ENCODE measurements at places on chromosomes 2 and 18. TPM values are rescaled to one million over a fixed set of nuclear protein-coding genes. Genes with fewer than 3 reads are reported as not detected.
A peak's percentile ranks its signal among the peaks of the same experiment; 100 is the strongest.

DNA sequence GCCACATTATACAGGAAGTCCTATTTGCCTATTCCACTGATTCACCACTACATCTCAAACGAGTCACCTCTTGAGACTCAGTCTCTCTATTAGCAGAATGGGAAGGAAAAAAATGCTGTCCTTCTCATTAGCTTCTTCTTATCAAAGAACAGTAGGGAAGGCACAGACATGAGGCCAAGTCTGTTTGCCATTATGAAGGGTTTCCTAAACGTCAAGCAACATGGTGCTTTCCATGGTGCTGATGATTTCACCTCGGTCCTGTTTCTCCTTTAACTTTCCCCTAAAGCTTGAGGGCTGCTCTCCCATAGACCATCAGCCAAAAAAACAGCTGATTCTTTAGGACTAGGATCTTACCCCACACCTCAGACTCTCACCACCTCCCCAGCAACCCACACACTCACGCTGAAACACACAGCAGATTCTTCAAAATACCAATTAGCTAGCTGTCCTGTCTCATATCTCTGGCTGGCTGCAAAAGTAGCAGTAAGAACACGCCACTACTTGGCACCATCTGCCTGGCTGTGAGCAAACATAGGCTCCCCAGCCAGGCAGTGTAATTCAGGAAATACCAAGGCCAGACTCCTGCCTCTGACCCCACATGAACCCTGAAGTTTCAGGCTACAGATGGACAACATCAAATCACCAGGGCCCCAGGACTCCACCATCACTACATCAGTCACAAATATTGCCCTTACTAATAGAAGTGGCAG is 30.5 kb downstream of the GALNT14 start:
- DNase-seq: no peak

- peak; percentile 9 for DNase-seq
Measured at GRCh38 chr2:134460583-134460998, 206.7 kb downstream of the MGAT5 start.

Gene DARS1
- 143 TPM for polyA plus RNA-seq

DNA sequence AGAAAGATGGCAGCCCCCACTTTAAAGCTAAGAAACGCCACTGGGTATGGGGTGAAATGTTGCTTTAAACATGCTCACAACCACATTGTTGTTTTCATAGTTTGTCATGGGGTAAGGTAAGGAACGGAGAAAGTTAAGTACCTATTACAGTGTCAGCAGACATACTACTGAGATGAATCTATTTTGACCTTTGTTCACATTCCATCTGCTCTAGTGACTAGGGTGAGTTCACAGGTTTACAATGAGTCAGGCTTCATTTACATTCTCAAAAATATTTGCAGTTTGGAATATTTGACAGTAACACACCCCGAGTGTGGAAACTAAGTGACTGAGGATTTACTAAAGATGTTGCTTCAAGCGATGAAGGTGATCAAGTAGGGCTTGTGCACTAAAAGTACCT is 428.7 kb upstream of the ACVR2A start:
- no peak for DNase-seq

GRCh38 chr2:33212151-33212550 is 264.3 kb upstream of the RASGRP3 start:
- DNase-seq: no peak

DNA sequence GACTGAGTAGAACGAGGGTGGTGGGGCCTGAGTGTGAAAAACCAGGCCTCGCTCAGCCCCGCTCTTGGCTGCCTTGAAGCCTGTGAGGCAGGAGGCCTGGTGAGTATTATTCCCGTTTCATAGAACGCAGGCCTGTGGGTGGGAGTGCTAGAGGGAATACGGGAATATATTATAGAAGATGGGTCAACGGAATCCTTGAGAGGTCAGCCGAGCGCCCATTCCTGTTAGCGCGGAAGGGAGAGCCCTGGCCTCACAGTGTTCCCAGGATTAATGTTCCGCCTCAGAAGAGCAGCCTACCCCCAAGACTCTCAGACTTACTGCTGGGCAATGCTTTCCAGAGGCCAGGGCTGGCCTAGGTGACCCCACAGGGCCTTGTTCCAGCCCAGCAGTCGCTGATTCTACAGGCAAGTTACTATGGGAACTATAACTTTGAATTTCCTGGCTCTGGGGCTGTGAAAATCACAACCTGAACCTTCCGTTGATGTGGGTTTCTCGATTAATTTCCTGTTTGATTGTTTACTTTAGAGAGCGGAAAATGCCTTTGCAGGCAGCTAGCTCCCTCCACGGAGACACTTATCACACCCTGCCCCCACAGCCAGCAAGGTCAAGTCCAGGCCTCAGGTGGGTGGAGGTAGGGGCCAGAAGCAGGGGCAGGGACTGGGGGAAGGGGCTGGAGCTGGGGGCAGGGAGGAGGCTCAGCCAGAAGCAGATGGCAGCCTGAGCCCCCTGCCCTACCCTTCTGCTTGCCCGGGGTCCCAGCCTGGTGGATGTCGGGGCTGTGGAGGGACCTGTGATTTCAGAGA is 108.3 kb downstream of the SMAD7 start:
- DNase-seq: no peak

- DNase-seq: no peak
Measured at GRCh38 chr2:128613351-128613750, 294.7 kb upstream of the HS6ST1 start.

DNA sequence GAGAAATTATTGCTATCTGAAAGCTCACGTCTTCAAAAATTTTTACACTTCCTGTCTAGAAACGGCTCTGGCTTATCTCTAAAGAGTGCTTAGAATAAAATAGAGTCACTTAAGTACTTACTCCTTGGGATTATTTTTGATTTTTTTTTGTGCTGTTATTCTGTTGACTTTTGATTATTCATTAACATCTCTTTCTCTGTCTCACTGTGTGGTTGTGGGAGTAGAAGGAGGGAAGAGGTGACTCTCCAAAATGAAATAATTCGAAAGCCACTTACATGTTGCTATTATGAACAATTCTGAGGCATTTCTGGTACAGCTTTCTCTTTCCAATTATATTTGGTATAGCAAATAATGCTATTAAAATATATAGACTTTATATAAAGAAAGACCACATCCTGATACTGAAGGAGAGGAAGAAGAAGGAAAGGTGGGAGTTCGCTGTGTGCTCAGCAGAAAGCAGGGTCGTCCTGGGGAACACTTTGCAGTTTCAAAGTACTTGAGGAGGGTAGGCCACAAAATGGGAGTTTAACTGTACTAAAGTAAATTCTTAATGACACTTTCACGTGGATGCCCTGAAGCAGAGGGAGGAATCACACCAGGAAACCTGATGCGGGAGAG is 9.6 kb upstream of the MMADHC start:
- no peak for DNase-seq

DNA sequence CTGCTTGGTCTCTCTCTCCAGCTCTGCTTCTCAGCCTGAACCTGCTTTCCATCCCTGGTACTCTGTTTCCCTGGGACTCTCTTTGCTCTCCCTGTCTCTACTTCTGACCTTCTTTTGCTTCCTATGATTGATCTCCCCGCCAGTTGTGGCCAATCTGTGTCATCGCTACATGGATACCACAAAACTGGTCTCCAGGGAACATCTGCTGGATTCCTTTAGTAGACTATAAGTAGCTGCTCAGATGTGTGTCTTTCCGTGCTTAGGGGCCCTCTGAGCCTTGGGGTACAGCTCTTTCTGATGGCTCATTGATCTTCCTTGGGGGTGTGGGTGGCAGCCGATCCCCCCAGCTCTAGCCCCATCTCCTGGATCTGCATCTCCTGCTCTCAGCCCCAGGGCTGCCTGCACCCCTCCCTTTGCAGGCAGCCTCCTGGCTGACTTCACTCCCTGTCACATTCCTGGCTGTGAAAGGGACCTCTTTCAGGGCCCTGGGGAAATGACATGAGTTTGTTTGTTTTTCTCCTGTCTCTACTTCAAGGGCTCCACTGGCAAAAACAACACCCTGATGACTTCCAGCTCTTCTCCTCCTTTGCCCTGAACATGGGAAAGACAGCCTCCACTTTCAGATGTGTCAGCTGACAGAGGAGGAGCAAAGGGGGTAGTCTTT is 333.7 kb downstream of the CYP26B1 start:
- DNase-seq: no peak

DNA sequence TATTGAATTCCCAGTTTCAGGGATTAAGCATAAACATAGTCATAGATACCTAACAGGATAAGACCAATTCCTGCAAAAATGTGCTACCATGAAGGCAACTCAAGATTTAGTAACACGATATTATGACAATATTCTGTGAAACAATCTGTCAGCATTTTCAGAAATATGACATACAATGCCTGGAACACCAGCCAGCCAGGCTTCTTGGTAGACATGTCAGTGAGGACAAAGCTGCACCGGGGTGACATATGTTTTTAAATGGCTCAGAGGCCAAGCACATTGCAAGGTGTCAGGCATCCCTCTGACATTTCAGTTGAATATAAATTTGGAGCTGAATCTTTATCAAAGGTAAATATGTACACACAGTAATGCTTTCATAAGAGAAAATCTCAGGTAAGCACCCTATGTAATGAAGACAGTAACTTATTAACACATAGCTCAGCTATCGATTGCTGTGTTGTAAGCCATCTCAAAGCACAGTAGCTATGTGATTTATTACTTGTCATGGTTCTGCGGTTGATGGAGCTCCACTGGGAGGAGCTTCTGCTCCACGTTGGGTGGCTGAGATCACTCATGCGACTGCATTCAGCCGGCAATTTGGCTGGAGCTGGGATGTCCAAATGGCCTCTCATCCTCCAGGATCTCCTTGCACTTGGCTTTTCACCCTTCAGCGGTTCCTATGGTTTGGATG is 31.9 kb upstream of the EML6 start:
- no peak for DNase-seq

Gene PLGLB2
- not detected for polyA plus RNA-seq

Gene TEX44
- polyA plus RNA-seq: not detected

- DNase-seq: no peak
Measured at GRCh38 chr2:171492664-171493063, 29.6 kb upstream of the CYBRD1 start.

DNA sequence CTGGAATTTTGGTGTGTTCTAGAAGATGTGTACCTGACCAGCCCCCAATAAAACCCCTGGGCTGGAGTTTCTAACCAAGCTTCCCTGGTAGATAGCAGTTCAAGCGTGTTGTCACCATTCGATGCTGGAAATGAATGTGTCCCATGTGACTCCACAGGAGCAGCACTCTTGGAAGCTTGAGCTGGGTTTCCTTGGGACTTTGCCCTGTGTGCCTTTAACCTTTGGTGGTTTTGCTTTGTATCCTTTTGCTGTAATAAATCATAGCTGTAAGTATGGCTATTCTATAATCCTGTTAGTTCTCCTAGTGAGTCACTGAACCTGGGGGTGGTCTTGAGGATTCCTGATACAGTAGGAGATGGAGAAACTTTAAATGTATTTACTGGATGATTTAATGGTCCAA is 65.2 kb downstream of the KLHL14 start:
- DNase-seq: no peak

Gene SIX3
- polyA plus RNA-seq: not detected

GRCh38 chr2:30235008-30235655 is 3.8 kb downstream of the LBH start:
- no peak for DNase-seq

GRCh38 chr2:65103013-65103715 is 26.7 kb downstream of the RAB1A start:
- no peak for DNase-seq

Gene SCN1A
- not detected for polyA plus RNA-seq

Gene SLC23A3
- not detected for polyA plus RNA-seq

GRCh38 chr2:53933329-53933728 is 37.5 kb downstream of the PSME4 start:
- DNase-seq: no peak

Gene IL36RN
- not detected for polyA plus RNA-seq

DNA sequence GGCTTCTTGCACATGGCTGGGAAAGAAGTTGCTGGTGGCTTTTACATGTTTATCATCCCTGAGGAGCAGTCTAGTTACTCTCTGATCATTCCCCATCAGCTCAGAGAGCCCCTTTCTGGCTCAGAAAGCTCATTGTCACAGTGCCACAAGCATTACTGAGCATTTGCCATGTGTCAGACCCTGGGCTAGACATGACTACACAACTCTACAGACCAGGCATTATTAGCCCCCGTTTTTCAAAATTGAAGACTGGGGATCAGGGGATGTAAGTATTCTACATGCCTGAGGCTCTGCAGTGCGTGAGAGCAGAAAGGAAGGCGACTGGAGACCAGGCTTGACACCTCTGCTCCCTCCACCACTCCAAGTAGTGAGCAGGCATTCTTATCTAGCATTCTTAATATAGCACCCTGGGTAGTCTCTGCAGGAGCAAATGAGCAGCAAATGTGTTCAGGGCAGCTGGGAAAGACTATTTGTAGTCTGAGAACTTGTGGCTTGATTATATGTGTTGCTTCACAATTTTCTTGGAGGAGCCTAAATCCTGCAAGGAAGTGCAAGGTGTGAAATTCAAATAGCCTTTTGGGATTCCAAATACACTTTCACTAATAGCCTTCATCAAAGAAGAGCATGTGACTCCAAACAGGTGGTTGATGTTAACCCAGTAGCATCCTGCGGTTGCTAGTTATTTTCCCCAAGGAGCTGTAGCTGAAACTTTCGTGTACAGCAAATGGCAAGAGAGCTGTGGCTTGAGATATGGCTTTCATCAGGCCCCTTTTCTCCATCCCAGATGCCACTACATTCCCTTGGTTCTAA is 143.2 kb downstream of the DDX1 start:
- no peak for DNase-seq

DNA sequence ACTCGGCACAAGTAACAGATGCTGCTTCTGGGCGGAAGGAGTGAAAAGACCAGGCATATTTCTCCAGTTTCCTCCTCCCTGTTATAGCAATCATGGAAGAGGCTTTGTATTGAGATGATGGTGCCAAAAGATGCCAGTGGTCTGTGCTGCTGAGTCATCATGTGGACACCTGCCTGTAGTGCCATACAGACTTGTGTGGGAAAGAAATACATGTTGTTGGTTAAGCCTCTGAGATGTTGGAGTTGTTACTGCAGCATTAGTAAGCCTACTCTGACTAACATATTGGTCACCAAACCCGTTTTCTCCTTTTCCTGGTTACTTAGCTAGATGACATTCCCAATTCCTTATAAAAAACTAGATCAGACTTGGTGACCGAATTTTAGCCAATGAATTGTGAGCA is 356.9 kb downstream of the ZNF521 start:
- DNase-seq: no peak

Gene CDH2
- polyA plus RNA-seq: not detected

Gene RBM44
- not detected for polyA plus RNA-seq

DNA sequence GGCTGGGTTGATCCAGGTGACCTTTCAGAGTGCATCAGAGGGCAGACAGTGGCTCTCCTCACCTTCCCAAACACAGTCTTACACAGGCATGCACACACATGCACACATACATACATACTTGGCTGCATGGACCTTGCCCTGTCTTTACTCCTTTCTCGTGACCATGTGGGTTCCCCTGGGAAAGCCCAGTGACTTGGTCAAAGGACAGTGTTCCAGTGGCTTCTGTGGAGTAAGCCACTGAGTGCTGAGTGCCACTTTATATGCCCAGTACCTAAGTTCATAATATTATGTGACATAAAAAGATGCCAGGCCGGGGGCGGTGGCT is 249.4 kb downstream of the MYCN start:
- no peak for DNase-seq

DNA sequence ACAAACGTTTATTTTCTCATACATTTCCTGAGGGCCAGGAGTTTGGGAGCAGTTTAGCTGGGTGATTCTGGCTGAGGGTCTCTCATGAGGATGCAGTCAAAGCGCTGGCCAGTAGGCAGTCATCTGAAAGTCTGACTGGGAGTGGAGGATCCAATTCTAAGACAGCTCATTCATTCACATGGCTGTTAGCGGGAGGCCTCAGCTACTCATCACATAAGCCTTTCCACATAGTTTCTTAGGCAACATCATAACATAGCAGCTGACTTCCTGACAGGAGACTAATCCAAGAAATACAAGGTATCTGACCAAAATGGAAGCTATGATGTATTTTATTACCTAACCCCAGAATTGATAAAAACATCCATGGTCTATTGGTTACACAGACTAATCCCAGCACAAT is 2.9 kb upstream of the MRPL44 start:
- no peak for DNase-seq

Gene CXCR1
- not detected for polyA plus RNA-seq
